ENCODE measurements at places on chromosomes 7 and 10.

DNA sequence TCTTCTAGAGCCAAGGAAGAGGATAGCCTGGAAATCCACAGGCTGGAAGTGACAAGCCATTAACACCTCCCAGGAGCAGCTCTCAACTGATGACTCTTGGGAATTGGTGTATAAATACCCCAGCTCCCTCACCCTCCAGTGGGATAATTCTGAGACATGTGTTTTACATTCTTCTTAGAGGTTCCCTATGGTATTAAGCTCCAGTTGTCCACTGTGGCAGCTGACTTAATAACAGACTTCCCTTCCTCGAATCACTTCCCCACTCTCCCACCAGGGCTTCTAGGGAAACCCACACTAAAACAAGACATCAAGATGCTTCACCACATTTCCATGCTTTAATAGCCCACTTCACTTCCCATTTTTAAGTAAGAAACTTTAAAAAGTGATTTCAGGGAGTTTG, 47.2 kb downstream of the FAM107B start:
- no peak for DNase-seq

GRCh38 chr10:100519311-100520051, at the start of gene SEC31B:
SEC31B (minus strand) TSS chr10:100519861; CDS start chr10:100516952, 2,909 bp downstream.
- DNase-seq, result no peak

GRCh38 chr7:133409421-133409820, 156.5 kb downstream of the EXOC4 start:
- no peak for DNase-seq

- no peak for DNase-seq
Observed at GRCh38 chr10:97708976-97709946, 4.3 kb upstream of the MARVELD1 start.

GRCh38 chr7:140121326-140121725, 55.5 kb downstream of the KDM7A start:
- no peak for DNase-seq

DNA sequence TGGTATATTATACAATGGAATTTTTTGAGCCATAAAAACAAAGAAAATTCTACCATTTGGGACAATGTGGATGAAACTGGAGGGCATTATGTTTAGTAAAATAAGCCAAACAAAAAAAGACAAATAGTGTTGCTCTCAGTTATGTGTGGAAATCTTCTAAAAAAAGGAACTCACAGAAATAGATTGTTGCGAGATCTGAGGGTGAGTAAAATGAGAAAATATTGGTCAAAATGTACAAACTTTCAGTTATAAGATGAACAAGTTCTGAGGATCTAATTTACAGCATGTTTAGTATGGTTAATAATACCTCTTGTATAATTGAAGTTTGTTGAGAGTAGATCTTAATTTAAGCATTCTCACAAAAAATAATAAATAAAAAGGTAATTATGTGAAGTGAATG, 291.2 kb downstream of the KIF20B start:
- no peak for DNase-seq

DNA sequence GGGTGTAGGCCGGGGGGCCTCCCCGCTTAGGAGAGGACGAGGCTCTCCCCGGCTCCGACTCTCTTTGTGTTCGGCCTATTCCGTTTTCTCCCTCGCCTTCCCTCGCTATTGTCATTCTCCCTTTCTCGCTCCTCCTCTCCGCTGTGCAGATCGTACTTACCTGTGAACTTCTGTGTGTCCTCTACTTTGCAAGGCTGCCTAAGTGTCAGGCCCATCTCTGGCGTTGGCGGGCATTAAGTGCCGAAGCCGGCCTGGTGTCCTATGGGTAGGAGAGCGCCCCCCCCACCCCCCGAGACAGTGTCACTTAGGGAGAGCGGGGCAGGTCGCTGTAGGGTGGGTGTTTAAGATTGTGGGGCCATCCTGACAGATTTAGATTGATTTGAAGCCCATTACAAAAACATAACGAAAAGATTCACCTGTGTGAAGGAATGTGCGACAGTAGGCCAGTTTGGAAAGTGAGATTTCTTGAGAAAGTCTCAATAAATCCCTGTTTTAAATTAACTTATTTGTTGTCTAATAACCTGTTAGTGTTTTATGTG, 579 bp downstream of the RBM33 start:
- no peak for DNase-seq

DNA sequence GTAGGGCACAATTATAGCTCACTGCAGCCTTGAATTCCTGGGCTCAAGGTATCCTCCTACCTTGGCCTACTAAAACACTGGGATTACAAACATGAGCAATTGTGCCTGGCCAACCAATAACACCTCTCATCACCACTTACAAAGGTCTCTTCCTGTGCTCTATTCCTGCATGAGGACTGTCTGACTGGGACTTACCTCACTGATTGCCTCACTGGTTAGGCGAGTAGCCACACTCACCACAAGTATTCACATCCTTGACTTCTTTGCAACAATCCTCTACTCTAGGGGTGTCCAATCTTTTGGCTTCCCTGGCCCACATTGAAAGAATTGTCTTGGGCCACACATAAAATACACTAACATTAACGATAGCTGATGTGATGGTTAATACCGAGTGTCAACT, 22.6 kb upstream of the PDIA4 start:
- DNase-seq, result no peak
